ENCODE measurements at places on chromosomes 11 and 22.

- DNase-seq, result no peak
These were observed 49.4 kb downstream of the ARHGEF12 start for GRCh38 chr11:120385655-120386054.

DNA sequence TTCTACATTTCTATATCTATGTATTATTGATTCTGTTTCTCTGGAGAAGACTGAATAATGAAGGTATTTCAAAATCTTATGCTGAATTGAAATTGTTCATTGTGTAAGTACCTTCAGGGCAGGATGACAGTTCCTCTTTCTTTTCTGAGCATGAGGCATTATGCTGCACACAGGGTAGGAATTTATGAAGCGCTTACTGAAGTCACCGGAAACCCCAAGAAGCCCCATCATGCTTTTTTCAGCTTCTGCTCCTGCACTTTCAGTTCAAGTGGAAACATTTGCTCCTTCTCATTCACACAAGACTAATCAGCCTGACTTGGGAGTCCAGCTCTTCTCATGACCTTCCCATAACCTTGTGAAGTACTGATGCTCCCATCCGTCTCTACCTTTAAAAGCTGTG is 314.7 kb upstream of the SORL1-AS1 start:
- DNase-seq, result no peak

DNA sequence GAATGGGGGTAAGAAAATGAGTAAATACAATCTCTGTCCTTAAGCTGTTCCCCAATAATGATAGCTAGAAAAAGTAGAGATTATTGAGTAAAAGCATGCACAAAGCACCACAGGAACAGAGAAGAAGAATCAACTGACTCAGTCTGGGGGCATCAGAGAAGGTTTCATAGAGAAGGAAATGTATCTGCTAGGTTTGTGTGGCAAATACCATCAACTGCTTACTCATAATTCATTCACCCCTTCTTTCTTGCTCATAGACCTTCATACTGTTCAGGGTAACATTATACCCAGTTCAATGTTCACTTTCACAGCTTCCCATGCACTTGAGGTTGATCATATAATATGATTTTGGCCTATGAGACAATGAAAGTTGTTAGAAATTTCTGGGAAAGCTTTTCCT is 85.2 kb upstream of the SCUBE2 start:
- DNase-seq, result no peak

DNA sequence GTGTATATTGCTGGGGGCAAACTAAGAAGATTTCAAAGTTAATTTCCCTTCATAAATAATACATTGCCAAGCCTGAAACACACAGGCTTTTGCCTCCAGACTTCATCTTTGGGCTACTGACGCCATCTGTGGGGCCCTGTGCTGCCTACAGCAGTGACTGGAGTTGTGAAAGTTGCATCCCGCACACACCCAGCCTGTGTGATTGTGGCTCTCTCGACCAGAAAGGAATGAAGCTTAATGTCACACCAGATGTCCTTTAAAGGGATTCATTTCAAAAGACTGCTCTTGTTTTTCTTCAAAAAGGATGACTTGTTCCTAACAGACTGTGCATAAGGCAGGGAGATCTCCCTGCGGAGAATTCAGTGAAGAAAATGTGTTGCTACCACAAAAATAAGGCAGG is 210.5 kb downstream of the FAM181B start:
- no peak for DNase-seq

GRCh38 chr22:22558972-22559603 is at the start of gene PRAME:
Gene PRAME (minus strand): TSS chr22:22559265. CDS start chr22:22556832, 2,433 bp downstream.
- peak; percentile 89 for DNase-seq

Data from H7 (cell line).